ENCODE measurements at places on chromosomes 1 and 21.

- no peak for DNase-seq
These were observed 12.0 kb downstream of the DUSP10 start for GRCh38 chr1:221729771-221730330.

DNA sequence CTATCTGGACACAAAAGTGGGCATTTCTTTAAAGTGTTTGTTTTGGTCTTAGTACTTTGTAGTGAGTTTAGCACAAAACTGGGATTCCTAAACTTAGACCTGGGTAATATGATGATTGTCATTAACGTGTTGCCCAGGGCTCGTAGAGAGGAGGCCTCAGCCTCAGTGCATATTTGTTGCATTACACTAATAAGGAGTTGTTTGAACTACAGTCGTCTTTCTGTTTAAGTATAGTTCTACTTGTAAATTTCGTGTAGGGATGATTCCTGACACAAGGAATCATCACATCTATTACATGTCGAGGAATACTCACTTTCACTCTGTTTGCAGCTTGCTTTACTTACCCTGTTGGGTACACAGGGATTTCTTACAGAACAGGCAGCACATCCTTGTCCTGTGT, 85.0 kb downstream of the PRDM2 start:
- DNase-seq = no peak

DNA sequence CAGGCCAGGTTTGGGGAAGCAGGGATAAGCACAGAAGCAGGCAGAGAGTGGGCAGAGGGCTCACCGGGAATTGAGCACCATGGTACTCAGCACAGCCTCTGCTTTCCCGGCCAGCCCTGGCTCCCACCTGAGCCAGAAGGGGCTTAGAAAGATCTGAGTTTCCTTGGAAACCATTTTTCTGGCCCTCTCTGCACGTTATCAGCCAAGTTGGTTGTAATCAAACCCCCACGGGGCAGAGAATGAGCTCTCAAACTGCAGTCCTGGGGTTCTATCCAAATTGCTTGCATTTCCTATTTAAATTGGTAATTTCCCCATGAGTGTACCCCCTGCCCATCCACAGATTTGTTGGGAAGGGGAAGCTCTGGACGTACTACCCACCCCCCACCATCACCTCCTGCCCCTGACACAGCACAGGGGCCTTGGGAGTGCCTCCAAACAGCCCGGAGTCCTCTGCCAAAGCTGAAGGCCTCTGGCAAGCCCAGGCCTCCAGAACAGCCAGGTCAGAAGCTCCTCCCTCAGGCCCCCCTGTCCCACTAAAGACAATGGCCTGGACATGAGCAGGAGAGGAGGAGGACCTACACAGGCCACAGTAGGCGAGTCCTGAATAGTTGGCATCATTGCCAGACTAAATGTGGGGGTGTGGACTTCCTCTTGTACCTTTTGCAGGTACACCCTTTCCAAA, 42.7 kb upstream of the GJB5 start:
- DNase-seq = no peak

DNA sequence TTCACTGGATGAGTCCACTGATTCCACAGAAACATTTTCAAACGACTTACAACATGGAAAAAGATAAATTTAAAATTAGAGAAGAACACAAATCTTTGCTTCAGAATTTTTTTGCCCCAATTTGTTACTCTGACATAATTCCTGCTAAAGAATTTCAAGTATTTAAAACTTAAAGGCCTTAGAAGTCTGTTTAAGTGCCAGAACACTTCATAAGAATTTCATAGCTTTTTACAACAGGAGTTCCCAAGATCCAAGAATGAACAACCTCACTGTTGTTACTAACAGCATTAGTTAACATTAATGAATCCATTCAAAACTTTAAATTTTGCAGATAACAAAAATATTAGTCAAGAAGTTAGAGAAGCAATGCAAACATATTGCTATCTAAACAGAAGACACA, 31.7 kb downstream of the ARHGAP29 start:
- DNase-seq = no peak

DNA sequence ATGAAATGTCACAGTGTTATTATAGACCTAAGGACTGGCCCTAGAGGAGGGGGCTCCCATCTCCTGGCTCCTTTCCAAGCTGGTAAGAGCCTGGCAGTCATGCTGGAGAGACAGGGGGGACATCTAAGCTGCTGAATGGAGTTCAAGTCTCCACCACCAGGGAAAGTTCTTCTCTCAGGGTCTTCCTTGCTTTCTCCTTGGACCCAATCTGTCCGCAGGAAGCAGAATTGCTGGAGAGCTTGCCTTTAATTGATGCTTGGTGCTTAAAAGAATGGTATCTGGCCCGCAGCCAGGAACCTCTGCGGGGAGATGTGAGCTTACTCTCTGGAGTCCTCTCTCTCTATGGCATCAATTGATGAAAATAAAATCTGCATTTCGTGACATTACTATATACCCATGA, 25.1 kb downstream of the IRF2BP2 start:
- no peak for DNase-seq

DNA sequence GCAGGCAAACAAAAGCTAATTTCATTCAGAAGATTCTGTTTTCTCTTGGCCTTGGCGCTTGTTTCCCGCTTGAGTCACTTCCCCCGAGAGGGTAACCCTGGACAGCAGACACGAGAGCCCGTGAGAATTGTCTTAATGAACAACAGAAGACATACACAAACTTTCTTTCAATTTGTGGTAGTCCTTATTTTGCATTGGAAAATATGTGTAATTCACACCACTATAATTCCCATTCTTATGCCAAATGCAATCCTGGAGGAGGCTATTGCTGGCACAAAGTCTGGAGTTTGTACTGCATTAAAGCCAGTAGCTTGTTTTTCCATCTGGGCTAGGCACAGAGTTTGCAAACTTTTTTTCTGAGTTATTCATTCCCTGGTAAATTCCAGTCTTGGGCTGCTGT, 109.8 kb upstream of the IVNS1ABP start:
- no peak for DNase-seq

- DNase-seq = no peak
These were observed 102.2 kb upstream of the JUN start for GRCh38 chr1:58885998-58886397.

- no peak for DNase-seq
These were observed 234.9 kb downstream of the TNR start for GRCh38 chr1:175508320-175509110.

DNA sequence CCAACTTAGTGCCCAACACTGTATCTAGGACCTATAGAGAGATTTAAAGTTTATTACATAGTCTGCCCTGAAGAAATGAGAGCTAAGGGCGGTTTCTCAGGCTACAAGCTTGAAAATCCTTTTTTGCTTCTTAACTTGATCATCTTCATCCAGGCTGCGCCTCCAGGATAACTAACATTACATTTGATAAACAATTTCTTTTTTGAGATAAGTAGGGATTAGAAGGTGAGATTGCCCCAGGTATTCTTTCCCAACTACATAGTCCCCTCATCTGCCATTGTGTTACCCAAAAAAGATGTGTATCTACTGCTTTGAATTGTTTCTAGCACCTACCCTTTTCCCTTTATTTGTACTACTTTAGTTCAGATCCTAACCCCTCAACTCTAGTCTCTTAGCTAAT, 25.4 kb downstream of the NUF2 start:
- no peak for DNase-seq

DNA sequence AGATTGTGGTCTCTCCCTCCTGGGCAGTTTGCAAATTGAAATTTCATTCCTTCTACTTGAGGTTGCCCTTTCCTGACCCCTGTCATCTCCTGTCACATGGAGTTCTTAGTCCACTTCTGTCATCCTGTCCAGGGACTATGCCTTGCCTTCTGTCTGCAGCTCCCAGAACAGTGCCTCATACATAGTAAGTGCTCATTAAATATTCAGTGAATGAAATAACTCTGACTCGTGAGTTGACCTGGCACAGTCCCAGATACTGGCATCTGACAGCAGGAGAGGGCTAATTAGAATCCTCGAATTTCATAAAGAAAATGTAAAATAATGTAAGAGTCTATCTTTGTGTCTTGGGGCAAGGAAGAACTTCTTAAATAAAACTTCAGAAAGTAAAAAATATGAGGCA, 50.8 kb downstream of the CNIH3 start:
- no peak for DNase-seq

- DNase-seq = peak; percentile 21
These were observed 13.6 kb downstream of the LRRC42 start for GRCh38 chr1:53959664-53960250.

DNA sequence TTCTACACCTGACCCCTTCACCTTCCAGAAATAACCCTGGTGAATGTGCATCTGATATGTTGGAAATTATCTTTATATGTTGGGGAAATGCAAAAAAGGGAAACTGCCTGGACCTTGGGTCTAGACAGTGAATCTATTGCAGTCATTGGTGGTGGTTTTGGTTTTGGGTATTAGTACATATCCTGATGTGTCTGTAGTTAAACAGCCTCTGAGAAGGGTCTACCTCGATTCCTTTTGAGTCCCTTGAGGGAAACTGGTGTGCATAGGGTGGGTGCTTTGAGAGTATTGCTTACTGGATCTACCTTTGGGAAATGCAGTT, 127.3 kb upstream of the KIAA0040 start:
- no peak for DNase-seq

DNA sequence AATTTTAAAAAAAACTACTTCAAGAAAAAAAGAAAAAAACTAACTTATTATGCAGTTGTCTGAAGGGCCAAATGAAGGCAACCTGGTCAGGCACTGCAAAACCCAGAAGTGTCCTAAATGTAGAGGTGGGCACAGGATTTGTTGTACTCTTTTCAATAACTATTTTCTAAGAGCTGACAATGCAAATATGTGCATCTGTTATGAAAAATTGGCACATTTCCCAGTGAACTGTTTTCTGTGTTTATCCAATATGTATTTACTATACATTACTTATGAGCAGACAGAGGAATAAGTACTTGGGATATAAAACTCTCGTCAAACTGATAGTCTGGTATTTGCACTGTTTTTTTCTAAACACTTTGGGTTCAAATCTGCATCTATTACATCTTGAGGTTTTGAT, 188.0 kb upstream of the C21orf91 start:
- DNase-seq = no peak

GRCh38 chr1:77687519-77687906, 5.1 kb upstream of the ZZZ3 start:
- DNase-seq = peak; percentile 10
